Left lung (tissue), 14 donors: ENCODE measurements at places on chromosomes 16 and 17.

DNA sequence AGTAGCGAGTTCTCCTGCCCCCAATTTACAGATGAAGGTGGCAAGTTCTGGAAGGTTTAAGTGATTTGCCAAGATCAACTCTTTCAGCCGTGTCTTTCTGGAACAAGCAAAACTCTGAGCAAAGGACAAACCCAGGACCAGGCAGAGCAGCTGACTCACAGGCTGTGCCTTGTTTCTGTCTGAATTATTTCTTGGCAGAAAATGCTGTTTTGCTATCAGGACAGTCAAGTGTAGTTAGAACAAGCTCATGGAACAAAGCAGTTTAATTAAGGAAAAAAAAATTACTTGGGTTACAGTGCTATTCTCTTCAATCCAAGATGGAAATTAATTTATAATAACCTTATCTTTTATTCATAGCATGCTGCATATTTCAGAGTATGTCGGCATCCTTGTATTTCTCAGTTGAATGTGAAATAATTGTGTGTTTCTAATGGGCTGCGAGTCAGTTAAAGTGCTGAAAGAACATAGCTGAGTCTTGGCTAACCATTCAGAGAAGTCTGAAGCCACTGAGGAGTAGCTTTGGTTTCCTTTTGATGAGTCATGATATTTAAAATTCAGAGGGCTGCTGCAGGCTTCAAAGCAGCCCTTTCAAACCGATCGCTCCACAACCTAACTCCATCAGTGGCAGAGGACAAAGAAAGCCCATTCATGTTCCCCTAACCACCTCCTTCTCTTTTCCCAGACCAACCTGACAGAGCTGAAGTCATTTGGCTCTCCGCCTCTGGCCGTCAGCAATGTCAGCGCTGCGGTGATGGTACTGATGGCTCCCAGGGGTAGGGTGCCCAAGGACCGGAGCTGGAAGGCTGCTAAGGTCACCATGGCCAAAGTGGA is 143.7 kb downstream of the ZNF18 start:
- DNase-seq = no peak
- no peak overlapping the region for H3K27ac ChIP-seq
- no peak overlapping the region for H3K4me3 ChIP-seq
- no peaks in the 10 kb centered on the region for H3K4me1 ChIP-seq

DNA sequence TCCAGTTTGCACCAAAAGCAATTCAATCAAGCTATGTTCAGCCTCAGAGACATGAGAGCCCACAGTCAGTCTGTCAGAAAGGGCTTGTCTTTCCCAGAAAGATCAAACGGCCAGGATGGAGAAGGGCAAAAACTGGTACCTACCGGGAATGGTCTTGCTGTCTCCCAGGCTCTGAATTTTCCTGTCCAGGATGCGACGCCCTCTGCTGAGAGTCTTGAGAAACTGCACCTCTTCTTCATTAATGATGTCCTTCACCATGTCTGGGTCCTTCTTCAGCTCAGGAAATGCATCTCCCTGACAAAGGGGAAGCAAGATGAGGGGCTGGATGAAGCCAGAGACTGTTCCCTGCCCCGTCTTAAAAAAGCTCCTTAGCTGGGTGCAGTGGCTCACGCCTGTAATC is 15.8 kb upstream of the EXOSC6 start:
- H3K27me3 ChIP-seq = no peaks in the 10 kb centered on the region
- no peaks in the 10 kb centered on the region for H3K4me1 ChIP-seq
- H3K36me3 ChIP-seq = peaks cover 100% of the 10 kb centered on the region
- DNase-seq = no peak
- no peak overlapping the region for H3K27ac ChIP-seq
- H3K4me3 ChIP-seq = no peak overlapping the region

DNA sequence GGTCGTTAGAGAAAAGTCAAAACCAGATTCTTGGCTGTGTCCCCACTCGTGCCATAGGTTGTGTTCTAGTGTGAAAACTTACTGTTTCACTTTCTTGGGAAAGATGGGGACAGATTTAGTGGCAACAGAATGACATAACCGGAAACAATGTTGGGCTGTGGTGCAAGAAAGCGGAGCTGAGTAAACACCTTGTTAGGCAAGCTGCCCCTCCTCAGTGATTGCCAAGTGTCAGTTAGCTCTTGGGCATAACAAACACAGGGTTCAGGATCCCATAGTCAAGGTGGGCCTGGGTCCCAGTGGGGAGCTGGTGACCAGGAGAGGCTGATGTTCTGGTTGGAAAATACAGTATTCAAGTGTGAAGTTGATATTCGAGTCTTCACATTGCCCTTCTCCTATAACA is 15.4 kb downstream of the UBN1 start:
- no peaks in the 10 kb centered on the region for H3K27me3 ChIP-seq
- no peak overlapping the region for H3K4me3 ChIP-seq
- no peak for DNase-seq
- no peak overlapping the region for H3K27ac ChIP-seq

GRCh38 chr17:78708510-78708973 is 73.5 kb downstream of the CYTH1 start:
- no peak overlapping the region for H3K4me3 ChIP-seq
- H3K27ac ChIP-seq = no peak overlapping the region
- no peaks in the 10 kb centered on the region for H3K36me3 ChIP-seq
- H3K27me3 ChIP-seq = no peaks in the 10 kb centered on the region

- peak overlapping the region; percentile 37 for H3K27ac ChIP-seq
- peaks cover 82% of the 10 kb centered on the region for H3K36me3 ChIP-seq
- H3K4me1 ChIP-seq = peaks cover 14% of the 10 kb centered on the region
- H3K27me3 ChIP-seq = no peaks in the 10 kb centered on the region
Measured at GRCh38 chr16:70572050-70572925, 48.7 kb downstream of the SF3B3 start.

DNA sequence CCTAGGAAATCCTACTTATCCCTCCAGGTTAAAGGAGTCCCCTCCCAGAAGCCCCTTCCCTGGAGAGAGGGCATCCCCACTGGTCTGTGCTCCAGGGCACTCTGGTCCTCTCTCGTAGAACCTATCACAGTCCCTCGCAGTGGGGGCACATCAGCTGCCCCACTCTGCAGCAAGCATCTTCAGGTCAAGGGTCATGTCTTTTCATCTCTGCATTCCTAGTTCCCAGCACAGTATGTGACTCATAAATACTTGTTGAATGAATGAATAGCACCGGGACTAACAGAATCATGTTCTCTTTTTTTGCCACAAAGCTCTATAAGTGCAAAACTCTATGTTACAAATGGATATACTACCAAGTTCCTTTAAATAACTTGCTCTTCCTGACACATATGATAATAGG is 36.0 kb downstream of the RNF157 start:
- no peaks in the 10 kb centered on the region for H3K36me3 ChIP-seq
- DNase-seq = no peak
- no peak overlapping the region for H3K27ac ChIP-seq
- H3K4me3 ChIP-seq = no peak overlapping the region
- H3K27me3 ChIP-seq = no peaks in the 10 kb centered on the region

DNA sequence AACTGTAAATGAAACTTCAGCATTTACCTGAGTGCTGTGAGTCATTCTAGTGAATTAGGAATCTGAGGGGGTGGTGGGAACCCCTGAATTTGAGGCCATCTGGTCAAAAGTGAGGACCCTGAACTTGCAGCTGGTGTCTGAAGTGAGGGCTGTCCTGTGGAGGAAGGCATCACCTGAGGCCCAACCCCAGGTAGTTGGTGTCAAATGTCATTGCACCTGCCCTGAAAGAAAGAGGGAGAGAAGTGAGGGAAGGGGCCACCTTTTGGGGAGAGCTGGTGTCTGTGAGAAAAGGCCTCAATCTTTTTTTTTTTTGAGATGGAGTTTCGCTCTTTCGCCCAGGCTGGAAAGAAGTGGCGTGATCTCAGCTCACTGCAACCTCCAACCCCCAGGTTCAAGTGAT is 12.5 kb upstream of the PRPSAP1 start:
- no peaks in the 10 kb centered on the region for H3K27me3 ChIP-seq
- no peak overlapping the region for H3K27ac ChIP-seq
- no peaks in the 10 kb centered on the region for H3K36me3 ChIP-seq
- DNase-seq = peak; percentile 6
- H3K4me3 ChIP-seq = no peak overlapping the region
- H3K4me1 ChIP-seq = peaks cover 4% of the 10 kb centered on the region

- no peak overlapping the region for H3K27ac ChIP-seq
- peaks cover 18% of the 10 kb centered on the region for H3K27me3 ChIP-seq
- no peak for DNase-seq
- no peaks in the 10 kb centered on the region for H3K36me3 ChIP-seq
- H3K4me1 ChIP-seq = no peaks in the 10 kb centered on the region
Measured at GRCh38 chr17:8994319-8994718, 27.0 kb upstream of the NTN1 start.

- H3K36me3 ChIP-seq = no peaks in the 10 kb centered on the region
- no peaks in the 10 kb centered on the region for H3K27me3 ChIP-seq
Measured at GRCh38 chr17:49545806-49546545, 29.7 kb upstream of the NXPH3 start.

- DNase-seq = no peak
- H3K27me3 ChIP-seq = no peaks in the 10 kb centered on the region
- H3K4me3 ChIP-seq = no peak overlapping the region
- peaks cover 6% of the 10 kb centered on the region for H3K4me1 ChIP-seq
Measured at GRCh38 chr16:57366544-57367040, 5.7 kb upstream of the CX3CL1 start.

DNA sequence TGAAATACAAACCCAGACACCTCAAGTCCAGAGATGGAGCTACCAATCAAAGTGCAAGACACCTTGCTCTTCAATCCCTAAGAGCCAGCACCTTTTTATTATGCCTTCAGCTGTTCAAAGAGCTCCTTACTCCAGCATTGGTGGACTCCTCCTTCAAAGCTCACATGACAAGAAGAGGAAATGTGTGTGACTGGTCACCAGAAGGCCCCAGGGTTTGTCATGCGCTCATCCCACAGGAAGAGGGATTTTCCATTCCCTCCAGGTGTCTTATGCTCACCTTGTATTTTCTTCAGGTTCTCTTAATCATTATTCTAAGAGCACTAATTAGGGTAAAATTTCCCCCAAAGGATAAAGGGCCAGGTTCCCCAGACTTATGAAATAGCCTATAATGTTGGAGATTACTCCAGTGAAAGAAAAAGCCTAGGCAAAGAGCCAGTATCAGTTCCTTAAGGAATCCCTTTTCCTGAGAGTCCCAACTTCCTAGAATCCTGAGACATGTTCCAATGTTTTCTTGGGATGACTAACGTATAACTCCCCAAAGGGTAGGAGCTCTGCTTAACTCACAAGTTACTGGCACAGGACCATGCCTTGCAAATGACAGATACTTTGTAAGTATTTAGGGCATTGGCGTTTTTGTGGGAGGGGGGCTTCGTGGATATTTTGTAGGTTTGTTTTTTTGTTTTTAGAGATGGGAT is 56.9 kb upstream of the SOX9 start:
- H3K27me3 ChIP-seq = no peaks in the 10 kb centered on the region
- no peak for DNase-seq
- H3K36me3 ChIP-seq = no peaks in the 10 kb centered on the region
